Hematopoietic multipotent progenitor cell treated with erythropoietin and hydrocortisone succinate and interleukin-3 and kit ligand, for 4 days (in vitro differentiated cells): ENCODE measurements at places on chromosomes 2 and 18.

DNA sequence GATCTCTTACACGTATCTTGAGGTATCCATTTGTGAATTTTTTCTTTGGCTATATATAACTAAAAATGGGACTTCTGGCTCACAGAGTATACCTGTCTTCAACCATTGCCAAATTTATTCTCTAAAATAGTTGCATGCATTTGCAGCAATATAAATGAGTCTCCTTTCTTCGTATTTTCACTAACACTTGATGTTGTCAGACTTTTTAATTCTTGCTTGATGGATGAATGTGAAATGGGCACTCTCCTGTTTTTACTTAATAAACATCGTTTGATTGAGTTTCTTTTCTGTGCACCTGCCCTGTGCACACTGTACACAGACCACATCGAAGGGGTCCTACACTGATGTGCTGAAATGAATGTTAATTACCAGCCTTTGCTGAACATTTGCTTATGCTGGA is 121.8 kb downstream of the DDX1 start:
- no peak for DNase-seq

GRCh38 chr2:185644828-185645227 is 93.8 kb upstream of the FSIP2 start:
- no peak for DNase-seq

GRCh38 chr2:171490577-171490976 is 31.7 kb upstream of the CYBRD1 start:
- DNase-seq = no peak

- peak; percentile 45 for DNase-seq
Observed at GRCh38 chr2:49770919-49771318, 616.6 kb upstream of the FSHR start.

DNA sequence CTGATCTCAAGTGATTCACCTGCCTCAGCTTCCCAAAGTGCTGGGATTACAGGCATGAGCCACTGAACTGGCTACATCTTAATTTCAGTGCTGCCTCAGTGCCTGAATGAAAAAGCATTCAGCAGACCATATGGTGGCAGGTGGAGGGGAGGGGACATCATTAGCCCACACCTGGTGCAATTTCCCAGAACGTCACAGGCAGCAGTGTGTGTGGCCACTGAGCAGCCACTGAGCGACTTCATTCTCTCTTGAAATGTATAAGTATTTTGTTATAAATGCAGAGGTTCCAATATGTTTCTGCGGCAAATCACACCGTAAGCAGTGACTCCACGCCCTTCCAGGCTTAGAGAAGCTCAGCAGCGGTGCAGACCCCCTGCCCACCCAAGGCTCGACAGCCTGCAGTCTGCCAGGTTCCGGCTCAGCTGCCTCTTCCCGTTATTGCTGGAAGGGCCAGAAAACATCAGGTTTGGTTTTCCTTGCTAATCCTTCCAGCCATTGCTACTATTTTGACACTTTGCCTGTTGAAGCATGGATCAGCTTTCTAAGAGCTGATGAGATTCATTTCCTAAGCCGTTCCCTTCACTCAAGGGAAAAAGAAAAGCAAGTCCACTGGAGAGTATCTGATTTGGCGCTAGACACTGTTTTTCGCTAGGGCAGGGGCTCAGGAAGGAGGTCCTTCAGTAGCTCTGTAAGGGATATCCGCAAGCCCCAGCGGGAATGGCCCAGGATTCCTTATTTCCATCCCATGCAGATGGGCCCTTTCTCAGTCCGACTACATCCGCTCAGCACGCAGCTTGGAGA is 250.7 kb downstream of the VAPA start:
- DNase-seq = no peak

DNA sequence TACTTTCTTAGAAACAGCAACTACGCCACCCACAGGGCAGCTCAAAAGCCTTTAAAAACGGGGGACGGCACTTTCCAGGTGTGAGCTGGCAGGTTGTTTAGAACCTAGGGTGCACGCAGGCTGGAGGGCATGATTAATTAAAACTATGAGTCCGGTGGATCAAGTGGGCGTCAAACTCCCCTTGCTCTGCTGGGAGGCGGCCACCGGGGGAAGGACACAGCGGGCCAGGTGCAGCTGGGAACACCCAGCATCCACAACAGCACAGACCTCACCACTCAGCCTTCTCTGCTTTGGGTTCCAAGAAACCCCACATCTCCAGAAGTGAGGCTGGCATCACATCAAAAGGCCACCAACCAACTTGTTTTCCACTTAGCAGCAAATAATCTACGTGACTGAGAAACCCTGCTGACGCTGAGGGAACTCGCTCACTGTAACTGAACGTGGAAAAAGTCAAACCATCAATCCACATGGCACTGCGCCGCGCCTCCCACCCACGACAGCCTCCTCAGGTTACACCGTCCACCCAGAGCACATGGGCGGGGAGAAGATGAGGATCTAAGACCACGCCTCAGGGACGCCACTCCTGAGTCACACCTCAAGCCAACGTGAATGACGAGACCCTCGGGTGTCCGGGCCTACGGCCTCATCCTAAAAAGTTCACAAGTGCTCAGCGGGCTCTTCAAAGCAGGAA is 118.2 kb downstream of the ZNF516 start:
- no peak for DNase-seq

GRCh38 chr18:49733896-49734585 is 79.3 kb downstream of the ACAA2 start:
- DNase-seq = no peak

GRCh38 chr2:150919901-150920300 is 341.8 kb downstream of the RBM43 start:
- no peak for DNase-seq
